Upper lobe of right lung (tissue), 1 donor: ENCODE measurements at places on chromosomes 5 and 9. TPM values are rescaled to one million over a fixed set of nuclear protein-coding genes. Genes with fewer than 3 reads are reported as not detected.

DNAH5 gene
- 4.6 TPM for total RNA-seq

PTTG1 gene
- total RNA-seq = 5.6 TPM

CER1 gene
- total RNA-seq = not detected

SPATA31D3 gene
- not detected for total RNA-seq

CAMK4 gene
- total RNA-seq = 3.8 TPM

CDH6 gene
- 9.4 TPM for total RNA-seq

IL4 gene
- total RNA-seq = not detected
